Activated naive CD8-positive, alpha-beta T cell treated with anti-CD3 and anti-CD28 coated beads for 36 hours (primary cell): ENCODE measurements at places on chromosomes 13 and 19.
A peak's percentile ranks its signal among the peaks of the same experiment; 100 is the strongest.

- no peak for DNase-seq
- H3K36me3 ChIP-seq, result no peaks in the 10 kb centered on the region
- H3K27ac ChIP-seq, result no peak overlapping the region
- no peak overlapping the region for H3K4me3 ChIP-seq
- H3K4me1 ChIP-seq, result no peaks in the 10 kb centered on the region
Measured at GRCh38 chr19:42657556-42657955, 62.8 kb upstream of the CEACAM8 start.

DNA sequence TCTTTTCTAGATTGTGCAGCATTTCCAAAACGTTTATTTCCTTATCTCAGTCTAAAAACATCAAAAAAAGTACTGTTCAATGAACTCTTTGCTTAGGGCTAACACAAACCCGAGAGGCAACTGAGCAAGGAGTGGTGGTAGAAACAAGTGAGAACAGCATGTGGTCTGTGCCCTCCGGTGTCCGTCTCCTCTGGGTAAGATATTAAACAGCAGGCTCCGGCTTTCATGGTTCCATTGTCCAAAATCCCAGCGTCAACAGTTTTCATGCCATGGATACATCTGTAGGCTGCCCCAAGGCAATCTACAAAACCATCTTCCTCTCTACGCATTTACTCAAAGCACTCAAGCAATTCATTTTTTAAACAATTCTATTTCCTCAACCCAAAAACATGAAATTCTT lies 22.8 kb downstream of the DCLK1 start:
- no peaks in the 10 kb centered on the region for H3K27me3 ChIP-seq
- H3K4me3 ChIP-seq, result no peak overlapping the region
- no peaks in the 10 kb centered on the region for H3K4me1 ChIP-seq
- no peaks in the 10 kb centered on the region for H3K36me3 ChIP-seq
- H3K27ac ChIP-seq, result no peak overlapping the region

- no peak overlapping the region for H3K27ac ChIP-seq
- no peaks in the 10 kb centered on the region for H3K36me3 ChIP-seq
- no peaks in the 10 kb centered on the region for H3K27me3 ChIP-seq
- no peaks in the 10 kb centered on the region for H3K4me1 ChIP-seq
- no peak overlapping the region for H3K4me3 ChIP-seq
Measured at GRCh38 chr13:36026531-36026930, 104.7 kb downstream of the DCLK1 start.

GRCh38 chr13:108948251-108948671 lies 318.9 kb downstream of the MYO16 start:
- H3K4me3 ChIP-seq, result no peak overlapping the region
- H3K27me3 ChIP-seq, result no peaks in the 10 kb centered on the region
- H3K27ac ChIP-seq, result no peak overlapping the region
- no peaks in the 10 kb centered on the region for H3K4me1 ChIP-seq
- no peaks in the 10 kb centered on the region for H3K36me3 ChIP-seq

DNA sequence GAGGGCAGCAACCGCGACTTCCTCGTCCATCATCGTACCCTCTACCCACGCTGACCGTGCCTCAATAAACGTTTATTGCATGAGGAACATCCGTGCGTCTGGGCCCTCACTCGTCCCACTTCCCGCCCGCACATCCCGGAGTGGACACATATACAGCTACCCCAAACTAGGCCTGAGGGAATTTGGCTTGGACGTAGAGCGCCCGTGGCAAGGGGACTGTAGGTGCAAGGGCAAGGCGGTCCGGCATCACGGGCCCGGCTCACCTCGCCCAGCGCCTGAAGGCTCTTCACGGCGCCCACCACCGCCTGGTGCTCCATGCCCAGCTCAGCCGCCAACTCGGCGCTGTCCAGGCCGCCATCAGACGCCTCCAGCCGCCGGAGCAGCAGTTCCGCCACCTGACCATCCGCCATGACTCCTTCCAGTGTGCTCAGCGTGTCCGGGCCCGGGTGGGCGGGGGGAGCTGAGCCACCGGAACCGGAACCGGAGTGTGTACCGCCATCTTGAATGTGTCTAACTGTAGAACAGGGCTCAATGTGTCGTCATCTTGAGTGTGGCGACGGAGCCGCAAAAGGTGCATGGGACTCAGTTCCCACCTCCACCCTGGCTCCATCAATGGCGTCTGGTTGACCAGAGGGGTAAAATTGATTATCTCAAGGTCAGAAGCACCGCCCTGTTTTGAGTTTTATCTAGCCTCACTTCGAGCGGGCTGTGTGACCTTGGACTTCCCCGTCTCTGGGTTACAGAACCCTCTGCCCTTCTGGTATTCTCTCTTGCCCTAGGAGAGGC lies at the start of gene FARSA:
Gene FARSA (minus strand): TSS at position 425 of the 786 bp plus-strand sequence. CDS start 15 bp downstream, at position 410.
- H3K27me3 ChIP-seq, result no peaks in the 10 kb centered on the region
- peaks cover 31% of the 10 kb centered on the region for H3K4me1 ChIP-seq
- peak; percentile 84 for DNase-seq
- peak within 1 kb of the TSS; percentile 96 for H3K4me3 ChIP-seq
- peaks cover 21% of the 10 kb centered on the region for H3K36me3 ChIP-seq

- H3K27ac ChIP-seq, result no peak overlapping the region
- no peaks in the 10 kb centered on the region for H3K4me1 ChIP-seq
- peaks cover 34% of the 10 kb centered on the region for H3K27me3 ChIP-seq
- DNase-seq, result no peak
- H3K4me3 ChIP-seq, result no peak overlapping the region
- no peaks in the 10 kb centered on the region for H3K36me3 ChIP-seq
Measured at GRCh38 chr13:25415241-25415640, 43.5 kb downstream of the ATP8A2 start.
